ENCODE measurements at places on chromosomes 7 and 10.

DNA sequence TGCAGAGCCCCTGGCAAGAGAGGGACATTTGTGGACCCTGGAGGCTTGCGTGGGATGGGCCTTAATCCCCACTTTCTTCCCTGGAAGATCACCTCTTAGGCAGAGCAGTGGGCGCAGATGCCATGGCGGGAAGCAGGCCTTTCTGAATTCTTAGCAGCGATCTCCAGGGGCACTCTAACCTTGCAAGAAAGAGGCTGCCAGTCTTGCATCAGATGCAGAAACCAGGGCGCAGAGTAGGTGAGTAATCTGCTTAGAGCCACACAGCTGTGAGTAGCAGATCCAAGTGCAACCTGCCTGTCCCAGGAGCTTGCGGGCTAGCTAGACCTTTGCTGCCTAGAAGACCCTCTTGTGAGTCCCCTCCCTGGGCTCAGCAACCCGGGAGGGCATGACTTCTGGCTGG, 40.0 kb downstream of the KCTD7 start:
- DNase-seq, result no peak

DNA sequence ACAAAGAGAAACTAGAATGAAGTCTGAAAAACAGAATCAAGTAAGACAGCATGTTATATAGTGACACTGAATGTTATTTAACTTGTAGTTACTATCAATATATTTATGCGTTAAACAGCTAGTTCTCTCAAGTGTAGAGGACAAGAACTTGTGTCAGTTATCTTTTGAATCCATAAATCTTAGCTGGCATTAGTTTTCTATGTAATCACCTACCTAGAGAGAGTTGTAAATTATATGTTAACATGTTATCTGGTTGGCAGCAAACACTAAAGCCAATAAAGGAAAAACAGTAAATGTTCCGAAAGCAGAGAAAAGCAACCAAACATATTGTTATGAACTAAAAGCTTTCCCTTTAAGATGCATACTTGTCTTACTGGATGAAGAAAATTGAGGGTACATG, 36.8 kb downstream of the SLC18A2 start:
- DNase-seq, result no peak

DNA sequence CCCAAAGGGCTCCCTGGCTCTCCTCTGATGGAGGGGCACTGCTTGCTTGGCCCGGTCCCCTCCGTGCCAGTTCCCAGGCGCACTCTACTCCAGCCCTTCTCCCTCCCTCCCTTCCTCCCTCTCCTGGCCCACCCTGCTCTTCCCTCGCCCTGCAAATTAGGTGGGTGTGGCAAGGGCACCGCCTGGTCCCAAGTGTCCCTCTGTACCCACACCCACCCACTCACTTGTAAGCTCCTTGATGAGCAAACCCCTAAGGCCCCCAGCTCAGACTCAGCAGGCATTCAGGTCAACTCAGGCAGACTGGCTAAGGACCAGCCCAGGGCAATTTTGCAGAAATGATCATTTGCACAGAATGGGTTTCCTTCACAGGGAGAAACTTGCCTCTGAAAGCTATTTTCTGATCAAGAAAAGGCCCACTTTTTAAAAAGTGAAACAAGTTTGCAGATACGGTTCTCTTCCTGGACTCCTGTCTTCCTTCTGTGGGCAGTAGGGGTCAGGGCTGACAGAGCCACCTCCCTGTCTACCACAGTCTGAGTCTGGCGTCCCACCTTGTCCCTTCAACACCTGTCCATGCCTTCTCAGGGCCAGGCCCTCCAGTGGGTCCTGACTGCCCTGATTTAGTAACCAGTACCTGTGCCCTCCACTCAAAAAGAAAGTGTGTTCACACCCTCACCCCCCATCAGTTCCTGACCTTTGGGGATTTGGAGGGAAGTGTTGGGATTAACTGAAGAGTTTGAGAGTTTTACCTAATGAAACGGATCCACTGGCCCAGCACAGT, 28.3 kb downstream of the C10orf71 start:
- DNase-seq, result no peak

GRCh38 chr10:129279446-129280154, 187.4 kb upstream of the MGMT start:
- DNase-seq, result no peak

- no peak for DNase-seq
These were observed 881 bp upstream of the SSBP1 start for GRCh38 chr7:141737118-141737835.

- DNase-seq, result no peak
These were observed 46.8 kb downstream of the DPYSL4 start for GRCh38 chr10:132233501-132234085.
